ENCODE measurements at places on chromosomes 2 and 18.

DNA sequence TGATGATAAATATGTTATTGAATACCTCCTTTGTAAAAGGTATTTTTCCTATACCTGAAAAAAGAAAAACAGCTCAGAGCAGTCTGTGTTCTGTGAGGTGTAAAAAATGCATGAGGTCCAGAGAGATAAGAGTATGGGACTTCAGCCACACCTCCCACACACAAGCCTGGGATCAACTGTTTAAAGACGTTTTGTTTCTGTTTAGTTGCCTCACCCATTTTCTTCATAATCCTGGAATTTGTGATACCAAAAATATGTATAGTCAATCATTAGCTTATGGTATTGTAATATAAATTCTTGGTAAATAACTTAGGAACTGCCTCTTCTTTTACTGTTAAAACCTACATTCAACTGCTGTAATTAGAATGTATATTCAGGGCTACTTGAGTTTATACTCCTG, 1322.9 kb upstream of the TMEFF2 start:
- DNase-seq: no peak

- DNase-seq: no peak
These were observed 309.7 kb downstream of the IRS1 start for GRCh38 chr2:226489775-226490541.

GRCh38 chr2:37614061-37614738, 57.2 kb downstream of the CDC42EP3 start:
- peak; percentile 12 for DNase-seq

DNA sequence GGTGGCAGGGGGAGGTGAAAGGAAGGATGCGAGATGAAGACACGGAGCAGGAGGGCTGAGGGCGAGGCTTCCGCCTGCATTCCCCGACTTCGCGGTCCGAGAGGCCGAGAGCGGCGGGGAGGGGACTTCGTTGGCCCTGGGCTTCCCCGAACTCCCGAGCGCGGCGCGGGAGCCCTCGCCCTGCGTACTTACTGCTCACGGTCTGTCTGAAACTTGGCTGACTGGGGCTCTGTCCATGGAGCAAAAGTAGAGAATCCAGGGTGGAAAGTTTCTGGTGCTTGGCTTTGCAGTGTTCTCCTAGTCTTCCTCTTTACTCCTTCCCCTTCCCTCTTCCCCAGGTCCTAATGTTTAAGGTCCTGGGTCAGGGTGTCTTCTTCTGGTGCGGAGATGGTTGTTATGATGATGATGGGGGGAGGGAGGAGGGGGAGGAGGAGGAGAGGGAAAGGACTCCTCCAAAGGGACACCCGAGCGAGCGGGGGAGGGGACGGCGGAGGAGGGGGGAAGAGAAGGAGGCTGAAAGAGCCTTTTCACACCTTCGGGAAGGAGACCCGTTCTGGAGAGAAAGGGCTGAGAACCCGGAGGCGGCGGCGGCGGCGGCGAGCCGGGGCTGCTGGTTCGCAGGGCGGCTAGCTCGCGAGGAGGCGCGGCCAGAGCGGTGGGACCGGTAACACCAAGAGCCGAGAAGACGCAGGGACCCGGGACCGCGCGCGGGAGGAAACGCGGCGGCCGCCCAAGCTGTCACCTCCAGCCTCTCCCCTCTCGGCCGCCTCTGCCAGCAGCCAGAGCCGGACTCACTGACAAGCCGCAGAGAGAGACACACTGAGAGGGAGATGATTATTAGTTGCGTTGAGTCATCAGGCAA, at the start of gene SATB2:
Gene SATB2 (minus strand): TSS at position 793 of the 862 bp plus-strand sequence. CDS start 1,902 bp downstream, outside the sequence.
- peak; percentile 71 for DNase-seq

GRCh38 chr2:18153741-18154140, 275.3 kb downstream of the KCNS3 start:
- no peak for DNase-seq

DNA sequence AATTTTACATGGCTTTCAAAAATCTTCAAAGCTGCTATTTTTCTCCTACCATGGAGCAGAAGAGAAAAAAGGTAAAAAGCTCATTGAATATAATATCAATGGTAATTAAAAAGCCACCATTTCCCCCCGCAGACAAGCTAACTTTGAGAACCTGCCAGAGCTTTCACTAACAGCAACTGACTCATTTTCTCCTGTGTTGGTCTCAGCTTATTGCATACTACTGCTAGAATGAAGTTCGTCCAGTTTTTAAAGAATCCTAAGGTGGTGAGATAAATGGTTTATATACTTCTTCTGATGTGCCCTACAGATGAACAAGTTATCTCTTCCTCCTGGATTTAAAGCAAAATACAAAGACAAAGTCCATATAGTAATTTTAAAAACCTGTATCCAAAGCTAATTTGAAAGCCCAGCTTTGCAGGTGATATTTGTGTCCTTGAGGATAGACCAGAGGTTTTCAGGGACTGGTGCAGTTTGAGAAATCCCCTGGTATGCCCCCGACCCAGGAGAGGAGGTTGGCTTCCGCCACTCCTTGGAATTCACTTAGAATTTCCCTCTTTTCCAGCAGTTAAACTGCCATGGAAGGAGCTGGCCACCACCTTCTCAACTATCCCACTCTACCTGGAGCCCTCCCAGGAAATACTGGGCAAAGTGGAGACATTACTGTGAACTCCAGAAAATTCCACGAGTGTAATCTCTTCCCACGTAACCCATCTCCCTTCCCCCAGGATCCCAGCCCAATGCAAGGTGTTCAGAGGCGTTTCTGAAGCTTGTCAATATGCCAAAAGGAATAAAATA, 17.5 kb downstream of the YPEL5 start:
- DNase-seq: no peak

DNA sequence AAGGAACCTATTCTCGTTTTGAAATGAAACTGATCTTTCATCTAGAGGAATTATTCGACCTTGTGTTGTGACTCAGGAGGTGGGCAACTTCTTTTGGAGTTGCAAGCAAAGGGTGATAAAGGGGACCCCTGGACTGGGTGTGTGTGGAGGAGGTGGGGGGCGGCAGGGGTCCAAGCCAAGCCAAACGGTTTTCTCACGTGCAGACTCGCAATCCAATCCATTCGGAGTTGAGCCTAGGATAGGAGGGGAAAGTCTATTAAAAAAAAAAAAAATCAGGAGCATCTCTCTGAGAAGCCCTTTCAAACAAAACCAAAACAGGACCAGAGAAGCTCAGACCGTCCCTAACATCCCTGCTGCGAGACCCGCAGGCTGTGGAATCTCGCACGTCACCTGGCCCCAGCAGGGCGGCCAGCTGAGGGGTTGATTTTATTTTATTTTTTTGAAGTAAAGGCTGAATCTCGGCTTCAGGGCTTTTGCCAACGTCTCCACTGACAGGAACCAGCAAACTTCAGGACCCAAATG, 3.7 kb upstream of the ZEB2 start:
- peak; percentile 91 for DNase-seq

DNA sequence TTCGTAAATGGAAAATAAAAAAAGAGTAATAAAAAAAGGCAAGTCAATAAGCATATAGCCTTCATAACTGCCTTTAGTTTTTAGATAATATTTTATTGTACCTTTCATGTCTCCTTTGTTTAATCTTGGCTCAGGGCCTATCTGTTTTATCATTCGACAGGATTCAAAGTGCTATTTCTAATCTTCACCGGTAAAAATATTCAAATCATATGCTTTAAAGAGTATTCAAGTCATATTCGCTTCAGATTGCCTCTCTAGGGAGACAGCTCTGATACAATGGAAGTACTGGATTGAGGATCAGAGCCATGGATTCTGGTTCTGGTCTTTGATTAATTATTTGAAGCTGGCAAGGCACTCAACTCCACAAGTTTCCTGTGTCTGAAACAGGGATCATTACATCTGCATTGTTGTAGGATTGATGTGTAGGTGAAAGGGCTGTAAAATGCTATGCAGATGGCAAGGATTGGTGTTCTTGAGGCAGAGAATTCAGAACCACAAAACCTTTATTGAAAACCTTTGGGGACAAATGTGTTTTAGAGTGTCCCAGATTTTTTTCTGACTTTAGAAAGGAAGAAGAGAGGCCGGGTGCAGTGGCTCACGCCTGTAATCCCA, 84.3 kb upstream of the RAPH1 start:
- no peak for DNase-seq

- no peak for DNase-seq
These were observed 52.7 kb upstream of the NPAS2 start for GRCh38 chr2:100767224-100767653.

DNA sequence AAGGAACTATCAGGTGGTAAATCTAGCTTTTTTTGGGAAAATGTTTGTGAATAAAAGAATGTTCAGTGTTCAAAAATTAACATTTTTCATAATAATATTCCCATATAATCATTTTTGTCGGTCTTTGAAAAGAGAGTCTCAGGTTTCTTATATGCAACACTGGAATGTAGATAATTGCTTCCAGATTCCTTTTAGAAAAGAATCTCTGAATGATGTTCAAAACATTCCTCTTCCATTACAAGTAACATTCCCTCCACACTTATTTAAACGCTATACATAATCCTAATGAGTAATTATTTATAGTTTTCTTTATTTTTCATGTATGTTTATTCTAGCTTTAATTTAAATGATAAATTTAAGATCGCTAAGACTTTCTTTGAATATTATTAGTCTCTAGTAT, 7.0 kb downstream of the ZSWIM2 start:
- no peak for DNase-seq

DNA sequence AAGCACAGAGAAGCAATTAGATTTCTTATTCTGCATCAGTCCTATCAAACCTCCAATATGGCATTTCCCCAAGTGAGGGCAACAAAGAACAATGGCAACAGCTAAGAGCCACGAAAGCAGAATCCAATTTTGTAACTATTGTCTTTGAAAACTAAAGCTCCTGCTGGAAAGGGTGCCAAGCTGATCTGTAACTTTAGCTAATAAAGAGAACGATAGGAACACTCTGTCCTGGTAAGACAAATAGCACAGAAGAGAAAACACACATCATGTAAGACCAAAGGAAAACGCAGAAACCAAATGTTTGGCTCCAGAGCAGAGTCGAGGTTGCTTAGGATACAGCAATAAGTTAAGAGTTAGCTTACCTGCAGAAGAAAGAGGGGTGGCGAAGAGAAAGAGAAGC, 160.5 kb downstream of the STK39 start:
- DNase-seq: no peak

DNA sequence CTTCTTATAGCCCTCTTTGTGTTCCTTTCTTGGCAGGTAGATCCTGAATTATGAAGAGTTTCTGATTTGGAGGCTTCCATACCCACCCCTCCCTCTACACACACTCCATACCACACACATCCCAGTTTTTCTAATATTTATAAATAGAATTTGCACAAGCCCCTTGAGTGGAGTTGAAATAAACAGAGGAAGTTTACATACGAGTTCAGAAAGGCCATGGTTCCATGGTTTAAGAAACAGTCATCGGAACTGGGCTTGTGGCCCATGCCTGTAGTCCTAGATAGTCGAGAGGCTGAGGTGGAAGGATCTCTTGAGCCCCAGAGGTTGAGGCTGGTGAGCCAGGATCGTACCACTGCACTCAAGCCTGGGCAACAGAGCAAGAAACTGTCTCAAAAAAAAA, 62.7 kb upstream of the TANC1 start:
- DNase-seq: no peak

DNA sequence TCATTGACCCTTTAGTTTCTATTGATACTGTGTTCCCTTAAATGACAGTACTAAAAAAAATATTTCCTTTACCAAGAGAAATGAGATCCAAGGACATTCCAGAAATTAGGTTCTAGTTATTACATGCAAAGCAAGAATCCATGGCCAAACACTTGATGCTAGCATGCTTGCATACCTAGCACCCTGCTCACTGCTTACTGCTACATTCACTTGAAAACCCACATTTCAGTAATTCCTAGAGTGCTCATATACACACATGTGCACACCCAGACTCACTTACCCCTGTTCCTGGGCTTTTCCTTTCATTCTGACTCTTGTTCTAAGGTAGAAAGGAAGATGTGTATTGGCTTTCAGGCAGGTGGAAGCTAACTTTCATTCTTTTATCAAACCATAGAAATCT, 395.9 kb downstream of the THSD7B start:
- DNase-seq: no peak

DNA sequence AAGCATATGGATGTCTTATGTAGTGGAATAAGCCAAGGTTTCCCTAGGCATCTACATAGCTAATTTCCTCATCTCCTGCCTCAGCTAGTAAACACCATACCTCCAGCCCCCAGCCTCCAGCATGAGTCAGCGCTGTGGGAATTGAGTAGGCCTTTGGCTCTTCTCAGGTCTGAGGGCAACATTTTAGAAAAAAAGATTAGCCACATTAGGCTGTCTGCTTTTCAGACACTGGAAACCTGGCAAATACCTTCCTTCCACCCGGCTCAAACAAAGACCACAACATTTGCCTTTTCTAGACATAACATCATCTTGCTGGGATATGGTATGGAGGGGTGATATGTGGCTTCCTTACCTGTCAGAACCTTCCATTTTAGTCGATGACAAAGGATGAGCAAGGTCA, 6.1 kb upstream of the CCDC195 start:
- DNase-seq: no peak

DNA sequence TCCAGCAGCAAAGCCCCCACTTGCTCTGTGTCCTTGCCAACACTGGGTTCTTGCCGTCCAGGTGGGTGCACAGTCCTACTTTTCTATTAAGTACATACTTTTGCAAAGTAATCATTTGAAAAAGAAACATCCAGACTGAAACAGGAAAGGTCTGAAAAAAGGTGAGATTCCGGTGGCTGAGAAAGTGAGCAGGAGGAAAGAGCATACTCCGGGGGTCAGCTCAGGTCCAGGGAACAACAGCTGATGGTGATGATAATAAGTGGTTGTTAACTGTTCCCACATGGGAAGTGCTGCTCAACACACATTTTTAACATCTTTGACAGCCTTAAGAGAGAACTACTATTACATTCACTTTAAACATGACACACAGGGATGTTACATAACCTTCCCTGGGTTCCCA, 86.1 kb upstream of the UXS1 start:
- DNase-seq: no peak

- no peak for DNase-seq
These were observed 48.6 kb downstream of the BCL2L11 start for GRCh38 chr2:111169268-111169667.

GRCh38 chr18:63422087-63422863, at the start of gene VPS4B:
Gene VPS4B (minus strand): TSS chr18:63422476. CDS start chr18:63422259, 217 bp downstream.
- peak; percentile 100 for DNase-seq

- no peak for DNase-seq
These were observed 98.0 kb downstream of the KCTD18 start for GRCh38 chr2:200411831-200412230.

DNA sequence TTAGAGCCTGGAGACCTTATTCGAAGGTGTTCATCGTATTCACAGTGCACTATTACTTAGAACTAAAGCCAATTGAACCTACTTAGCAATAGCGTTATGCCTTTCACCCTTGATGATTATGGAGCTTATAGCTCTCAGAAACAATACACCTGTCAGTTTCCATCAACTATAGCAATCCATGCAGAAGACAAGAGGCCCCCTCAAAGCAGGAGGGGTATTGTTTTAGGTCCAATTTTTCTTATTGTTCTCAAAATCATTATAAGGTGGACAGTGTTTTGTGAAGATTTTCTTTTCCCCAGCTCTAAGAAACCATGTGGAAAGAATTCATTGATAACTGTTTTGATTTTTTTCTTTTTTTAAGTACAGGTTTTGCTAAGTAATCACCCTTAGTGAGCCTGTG, 135.5 kb downstream of the MEIS1 start:
- DNase-seq: no peak

GRCh38 chr18:54798186-54798585, 30.1 kb upstream of the RAB27B start:
- DNase-seq: no peak

Measured in ELF-1 (cell line).